ENCODE measurements at places on chromosomes 4 and X.

DNA sequence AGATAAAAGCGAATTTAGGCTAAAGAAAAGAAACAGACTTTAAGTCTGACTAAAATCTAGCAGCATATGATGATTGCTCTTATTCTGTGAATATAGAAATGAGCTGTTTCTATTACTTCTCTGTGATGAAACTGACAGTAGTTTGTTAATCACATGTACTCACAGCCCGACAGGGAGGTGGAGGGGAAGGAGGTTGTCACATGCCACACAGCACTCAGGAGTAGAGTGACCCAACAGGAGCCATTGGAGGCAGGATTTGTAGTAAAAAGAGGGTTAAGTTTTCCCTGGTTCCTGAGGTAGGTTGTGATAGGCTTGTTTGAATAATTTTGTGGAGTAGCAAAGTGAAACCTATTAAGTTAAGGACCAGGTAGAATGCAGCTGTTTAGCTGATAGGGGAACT lies 495.9 kb downstream of the CENPC start:
- no peak for DNase-seq

DNA sequence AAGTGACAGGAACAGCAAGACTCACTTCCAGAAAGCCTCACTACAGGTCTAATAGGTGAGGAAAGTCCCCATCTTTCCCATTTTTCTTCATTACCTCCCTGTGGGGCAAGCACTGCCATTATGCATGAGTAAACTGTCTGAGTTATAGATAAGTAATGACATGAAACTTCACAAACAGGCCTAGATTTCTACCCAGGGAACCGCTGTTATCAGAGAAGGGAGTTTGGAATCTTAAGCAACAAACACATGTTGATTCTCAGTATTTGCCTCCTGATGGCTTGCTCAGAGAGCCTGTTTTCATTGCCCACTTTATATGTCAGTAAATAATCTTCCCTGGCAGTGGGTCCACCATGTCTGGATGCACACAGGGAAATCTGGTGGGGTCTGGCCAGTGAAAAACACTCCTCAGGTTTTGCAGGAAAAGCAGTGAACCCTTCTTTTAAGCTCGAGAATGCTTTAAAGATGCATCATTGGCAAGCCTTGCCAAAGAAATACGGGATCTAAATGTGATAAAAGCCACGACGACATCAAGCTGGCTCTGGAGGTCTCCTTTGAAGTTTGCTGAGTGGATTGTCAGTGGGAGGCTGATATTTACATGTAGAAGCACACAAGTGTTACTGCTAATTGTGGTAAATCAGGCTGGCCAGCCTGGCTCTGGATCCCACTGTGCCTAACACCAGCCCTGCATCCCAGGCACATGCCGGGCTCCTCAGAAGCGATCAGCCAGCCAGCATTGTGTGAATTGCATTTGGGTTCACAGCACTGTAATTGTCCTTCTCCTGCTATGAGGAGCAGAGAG lies 25.2 kb downstream of the PDGFRA start:
- DNase-seq: no peak

DNA sequence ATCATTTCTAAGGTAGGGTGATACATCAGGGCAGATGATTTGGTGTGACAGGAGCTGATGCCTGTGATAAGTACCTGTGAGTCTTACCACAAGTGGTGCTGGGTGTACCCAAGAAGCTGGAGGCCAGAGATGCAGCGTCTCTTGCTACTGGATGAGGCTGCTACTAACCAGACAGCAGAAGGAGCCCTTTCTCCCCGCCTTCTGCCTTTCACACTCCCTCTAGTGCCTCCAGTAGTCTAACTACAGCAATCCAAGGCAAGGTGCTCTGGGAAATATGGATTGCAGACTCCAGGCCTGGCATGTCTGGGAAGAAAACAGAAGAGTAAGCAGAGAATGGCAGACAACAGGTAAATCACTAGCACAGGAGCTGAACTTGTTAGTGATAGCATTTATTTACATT lies 470.8 kb downstream of the NKX6-1 start:
- no peak for DNase-seq

DNA sequence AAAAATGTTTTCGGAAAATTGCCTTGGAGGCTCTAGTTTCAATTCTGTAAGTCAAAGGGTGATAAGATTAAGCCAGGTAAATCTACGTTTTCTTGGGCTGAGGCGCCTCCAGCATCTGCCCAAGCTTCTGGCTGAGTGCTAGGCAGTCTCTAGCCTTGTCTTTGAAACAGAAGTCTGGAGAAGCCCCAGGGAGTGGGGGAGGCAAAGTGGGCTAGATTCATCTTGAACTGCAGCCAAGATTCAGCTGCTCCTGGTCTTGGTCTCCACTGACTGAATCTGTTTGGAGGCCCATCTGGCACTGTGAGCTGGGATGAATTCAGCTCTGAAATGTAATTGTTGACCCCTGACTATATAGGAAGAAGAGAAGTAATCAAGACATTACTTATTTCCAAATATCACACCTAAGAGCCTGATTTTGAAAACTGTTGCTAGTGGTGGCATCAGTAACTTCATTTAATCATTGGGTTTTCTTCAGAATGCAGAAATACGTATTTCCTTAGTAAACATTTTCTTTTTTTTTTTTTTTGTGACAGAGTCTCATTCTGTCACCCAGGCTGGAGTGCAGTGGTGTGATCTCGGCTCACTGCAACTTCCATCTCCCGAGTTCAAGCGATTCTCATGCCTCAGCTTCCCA lies 187.3 kb upstream of the LEF1 start:
- DNase-seq: no peak

DNA sequence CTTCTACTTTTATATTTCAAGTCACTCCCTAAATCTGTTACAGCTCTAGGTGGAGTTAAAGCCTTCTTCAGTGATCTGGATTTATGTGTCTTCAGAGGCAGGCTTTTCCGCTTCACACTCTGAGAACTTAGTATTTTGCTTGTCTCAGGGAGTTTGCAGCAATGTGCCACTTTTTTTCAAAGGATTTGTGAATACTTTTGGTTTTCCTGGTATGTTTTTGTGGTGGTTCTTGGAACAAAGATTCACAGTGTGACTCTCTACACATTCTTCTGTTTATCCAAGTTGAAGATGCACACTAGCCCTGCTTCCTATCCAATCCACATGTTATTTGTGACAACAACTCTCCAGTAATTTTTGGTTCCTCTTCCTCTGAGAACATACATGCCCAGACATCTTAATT lies 1253.7 kb downstream of the TECRL start:
- DNase-seq: peak; percentile 1

GRCh38 chrX:135112096-135112729 lies 8.1 kb downstream of the ETDB start:
- no peak for DNase-seq

DNA sequence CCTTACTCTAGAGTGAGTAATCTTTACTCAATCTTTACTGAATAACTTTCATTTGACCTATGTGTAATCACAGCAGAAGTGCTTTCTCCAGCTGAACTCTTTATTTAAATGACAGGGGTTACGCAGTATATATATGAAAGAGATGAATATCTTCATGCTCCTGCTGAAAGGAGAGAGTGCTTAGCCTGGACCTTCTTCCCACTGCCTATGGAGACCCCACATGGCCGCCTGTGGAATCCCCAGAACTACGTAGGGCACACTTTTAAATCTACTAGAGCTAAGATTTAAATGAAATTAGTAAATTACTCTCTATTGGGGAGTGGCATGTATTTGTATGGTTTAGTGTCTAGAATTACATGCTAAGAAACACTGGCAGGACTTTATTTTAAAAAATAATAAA lies 391.2 kb downstream of the ANKRD50 start:
- DNase-seq: no peak

DNA sequence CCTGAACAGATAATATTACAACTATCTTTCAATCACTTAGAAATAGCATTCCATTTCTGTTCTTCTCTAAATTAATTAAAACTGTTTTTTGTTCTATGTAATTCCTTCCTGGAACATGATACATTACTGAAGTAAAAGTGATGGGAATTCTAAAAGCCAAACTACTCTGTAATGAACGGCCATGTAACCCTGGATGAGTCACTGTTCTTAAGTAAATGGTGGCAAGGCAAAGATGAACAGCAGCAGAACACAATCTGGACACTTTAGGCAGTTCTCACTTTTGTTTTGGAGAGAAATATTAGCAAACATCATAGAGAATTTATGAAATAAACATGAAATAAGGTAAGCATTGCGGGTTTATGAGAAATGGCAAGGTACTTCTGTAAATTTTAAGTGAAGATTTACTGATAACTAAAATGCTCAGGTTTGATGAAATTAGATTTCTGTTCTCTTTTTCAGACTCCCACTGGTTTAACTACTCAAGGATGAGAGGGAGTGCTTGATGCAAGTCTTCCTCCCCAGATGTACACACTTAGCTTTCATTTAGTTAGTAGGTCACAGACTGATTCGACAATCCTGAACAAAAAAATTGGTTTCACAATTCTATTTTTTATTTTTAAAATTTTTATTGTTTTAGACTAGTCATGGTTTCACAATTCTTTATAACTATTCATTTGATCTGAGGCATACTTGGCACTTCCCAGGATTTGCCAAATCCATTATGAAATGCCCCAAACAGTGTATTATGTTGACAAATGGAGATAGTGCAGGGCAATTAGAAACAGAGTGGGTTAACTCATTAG lies 964 bp upstream of the GPR82 start:
- DNase-seq: no peak

- peak; percentile 76 for DNase-seq
These were observed 105.3 kb downstream of the CPZ start for GRCh38 chr4:8697826-8698225.

DNA sequence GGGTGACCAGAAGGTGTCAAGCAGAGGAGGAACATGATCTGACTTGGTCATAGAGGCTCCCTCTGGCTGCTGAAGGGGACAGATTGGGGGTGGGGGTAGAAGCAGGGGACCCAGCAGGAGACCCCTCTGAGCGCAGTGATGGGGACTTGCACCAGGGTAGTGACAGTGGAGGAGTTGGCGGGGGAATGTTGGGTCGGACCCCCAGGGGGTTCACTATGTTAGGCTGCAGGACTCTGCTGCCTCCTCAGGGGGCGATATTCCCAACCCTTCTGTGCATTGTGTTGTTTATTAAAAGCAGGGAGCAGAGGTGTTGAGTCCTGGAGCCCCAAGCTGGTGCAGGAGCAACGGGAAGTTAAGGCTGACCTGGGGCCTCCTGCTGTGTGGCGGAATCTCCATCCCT lies 8.8 kb downstream of the WDR13 start:
- no peak for DNase-seq

GRCh38 chr4:53306729-53307128 lies 59.1 kb downstream of the SCFD2 start:
- peak; percentile 64 for DNase-seq

DNA sequence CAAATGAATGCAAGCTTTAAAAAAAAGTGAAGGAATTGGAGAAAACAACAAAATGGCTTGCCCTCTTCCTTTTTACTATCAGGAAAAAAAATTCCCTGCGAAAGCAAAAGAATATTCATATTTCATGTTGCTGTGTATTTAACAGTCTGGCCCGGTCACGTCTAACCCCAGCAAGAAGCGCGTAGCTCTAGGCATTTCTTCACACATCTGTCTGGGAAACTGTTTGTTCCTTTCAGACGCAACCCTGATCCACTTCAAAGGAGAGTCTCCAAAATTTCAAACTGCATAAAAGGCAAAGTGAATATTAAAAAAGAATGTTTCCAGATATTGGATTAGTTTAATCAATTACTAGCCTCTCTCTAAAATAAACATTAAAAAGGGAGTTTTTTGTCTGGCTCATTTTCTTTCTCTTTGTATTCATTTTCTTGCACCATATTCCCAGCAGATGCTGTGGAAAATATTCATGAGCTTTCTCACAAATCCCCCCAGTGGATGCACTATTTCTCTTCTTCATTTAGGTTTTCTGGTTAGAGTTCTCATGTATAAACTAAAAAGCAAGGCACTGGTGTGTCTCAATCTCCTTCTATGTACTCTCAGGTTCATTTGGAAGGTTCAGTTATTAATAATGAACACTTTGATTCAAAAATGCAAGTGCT lies 145.3 kb downstream of the MID1 start:
- no peak for DNase-seq

DNA sequence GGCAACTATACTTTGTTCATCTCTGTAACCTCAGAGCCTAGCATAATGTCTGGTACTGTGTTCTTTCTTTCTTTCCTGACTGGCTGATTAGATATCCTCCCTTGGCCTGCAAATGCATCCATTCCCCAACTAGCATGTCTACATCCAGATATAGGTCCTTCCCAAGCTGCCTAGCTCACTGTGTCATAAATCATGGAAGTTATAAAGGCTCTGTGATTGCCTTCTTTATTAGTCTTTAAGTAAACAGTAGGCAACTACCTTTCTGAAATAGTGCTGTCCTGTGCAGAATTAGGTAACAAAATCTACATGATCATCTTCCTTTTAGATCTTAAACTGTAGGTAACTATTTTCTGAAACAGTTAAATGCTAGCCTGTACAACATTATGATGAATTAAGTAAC lies 224.5 kb downstream of the DLG3 start:
- no peak for DNase-seq

GRCh38 chr4:110088670-110089069 lies 109.7 kb downstream of the ELOVL6 start:
- no peak for DNase-seq

- DNase-seq: no peak
These were observed 92.7 kb downstream of the NAP1L3 start for GRCh38 chrX:93580634-93581033.

- DNase-seq: no peak
These were observed 63.4 kb downstream of the SMAD1 start for GRCh38 chr4:145545031-145545430.

- DNase-seq: no peak
These were observed 167.3 kb upstream of the SPRY1 start for GRCh38 chr4:123229286-123229685.

- no peak for DNase-seq
These were observed 186.1 kb downstream of the ENOX2 start for GRCh38 chrX:130716781-130717413.

DNA sequence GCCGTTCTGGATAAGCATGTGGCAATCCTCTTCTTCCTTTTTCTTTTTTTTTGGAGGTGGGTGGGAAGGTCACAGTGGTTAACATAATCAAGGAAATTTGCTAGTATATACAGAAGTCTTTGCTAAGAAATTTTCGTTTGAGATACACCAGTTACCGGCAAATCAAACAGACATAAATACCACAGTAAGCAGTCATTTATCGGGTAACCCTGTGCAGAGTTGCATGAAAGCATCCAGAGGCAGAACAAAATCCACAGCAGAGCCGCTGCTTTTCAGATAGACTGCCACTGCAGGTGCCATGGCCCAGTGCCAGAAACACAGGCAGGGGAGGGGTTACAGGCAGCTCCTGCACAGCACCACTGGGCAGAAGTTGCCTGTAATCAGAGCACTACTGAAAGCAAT lies 179.1 kb upstream of the MAB21L2 start:
- no peak for DNase-seq

- DNase-seq: peak; percentile 98
These were observed 1.1 kb downstream of the GTPBP6 start for GRCh38 chrX:317424-318067.

- peak; percentile 8 for DNase-seq
These were observed 118.5 kb downstream of the BTC start for GRCh38 chr4:74675673-74676279.

DNA sequence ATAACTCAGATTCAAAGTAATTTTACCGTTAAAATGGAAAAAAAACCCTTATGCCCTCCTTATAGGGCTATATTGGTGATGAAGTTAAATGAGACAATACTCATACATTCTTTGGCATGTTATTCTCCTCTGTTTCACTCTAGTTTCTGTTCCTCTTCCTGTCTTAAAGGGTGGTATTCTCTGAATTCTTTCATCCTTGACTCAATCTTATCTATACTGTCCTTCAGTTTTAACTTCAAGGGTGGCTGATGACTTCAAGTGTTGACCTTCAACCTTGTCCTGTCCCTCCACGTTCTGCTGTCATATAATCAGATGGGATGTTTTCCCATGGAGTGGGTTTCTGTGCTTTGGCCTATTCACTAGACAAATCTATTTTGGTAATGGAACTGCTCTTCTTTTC lies 44.0 kb downstream of the ZNF518B start:
- no peak for DNase-seq

- DNase-seq: no peak
These were observed 3.7 kb upstream of the UGT2A1 start for GRCh38 chr4:69656653-69657158.
